ENCODE measurements at places on chromosomes 4 and X. TPM values are rescaled to one million over a fixed set of nuclear protein-coding genes. Genes with fewer than 3 reads are reported as not detected.

DNA sequence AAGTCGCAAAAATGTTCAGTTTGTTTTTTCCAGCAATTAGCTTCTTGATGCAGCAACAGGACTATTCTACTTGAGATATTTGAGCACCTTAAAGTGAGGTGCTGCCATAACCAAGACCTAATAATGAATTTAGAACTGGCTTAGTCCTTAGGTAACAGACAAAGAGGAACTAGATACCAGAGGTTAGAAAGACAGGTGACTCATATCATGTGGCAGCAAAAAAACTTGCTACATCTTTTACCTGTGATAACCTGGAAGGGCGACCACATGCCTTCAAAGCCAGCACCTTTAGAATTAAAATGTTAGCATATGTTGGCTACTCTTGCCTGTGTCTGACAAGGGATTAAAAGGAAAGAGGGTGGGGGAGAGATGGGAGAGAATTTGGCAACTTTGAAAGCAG, 90.4 kb downstream of the ARHGAP6 start:
- DNase-seq, result no peak

Gene ANXA3
- not detected for total RNA-seq

GRCh38 chrX:4830880-4831557, 1117.6 kb upstream of the PRKX start:
- DNase-seq, result no peak

GRCh38 chrX:129984111-129984958, 1.9 kb downstream of the BCORL1 start:
- DNase-seq, result peak; percentile 41

Gene PHEX
- 0.56 TPM for total RNA-seq

DNA sequence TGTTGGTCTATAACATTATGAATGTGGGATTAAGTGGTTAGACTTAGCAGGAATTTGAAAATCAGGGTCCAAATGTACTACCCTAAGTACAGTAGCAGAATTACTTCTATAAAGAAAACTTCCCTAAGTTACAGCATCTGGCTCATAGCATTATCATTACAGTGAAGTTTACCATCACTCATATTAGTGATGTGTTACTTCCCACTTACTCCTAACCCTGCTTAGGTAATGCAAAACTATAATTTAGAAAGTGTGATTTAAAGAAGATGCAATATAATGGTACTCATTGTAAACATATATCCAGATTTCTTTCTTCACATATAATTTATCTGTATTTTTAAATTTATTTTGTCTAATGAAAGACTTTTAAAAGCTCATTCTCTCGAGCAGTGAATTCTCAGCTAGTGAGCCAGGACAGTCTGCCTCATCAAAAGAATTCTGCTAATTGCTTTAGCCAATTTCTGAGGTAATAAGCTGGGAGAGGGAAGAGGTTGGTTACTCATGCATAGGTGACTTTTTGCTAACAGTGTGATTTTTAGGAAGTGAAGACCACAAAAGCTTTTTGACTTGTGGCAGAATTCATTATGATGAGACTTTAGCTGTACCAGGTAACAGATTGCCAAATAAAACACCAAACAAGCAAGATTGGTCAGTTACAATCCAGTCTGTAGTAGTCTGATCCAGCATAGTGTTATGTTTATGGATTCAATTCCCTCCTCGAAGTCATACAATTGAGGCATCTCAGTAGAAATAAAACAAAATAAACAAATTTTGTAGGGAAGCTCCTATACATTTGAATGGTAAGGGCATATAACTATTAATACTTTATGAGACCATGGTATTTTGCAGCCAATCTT, 21.0 kb downstream of the PLS3 start:
- no peak for DNase-seq
